Activated naive CD4-positive, alpha-beta T cell treated with anti-CD3 and anti-CD28 coated beads, Interleukin-2, amount 10 ng/mL, durations not matched to agents 7 days and 5 days (primary cell): ENCODE measurements at places on chromosomes 11 and 22.

DNA sequence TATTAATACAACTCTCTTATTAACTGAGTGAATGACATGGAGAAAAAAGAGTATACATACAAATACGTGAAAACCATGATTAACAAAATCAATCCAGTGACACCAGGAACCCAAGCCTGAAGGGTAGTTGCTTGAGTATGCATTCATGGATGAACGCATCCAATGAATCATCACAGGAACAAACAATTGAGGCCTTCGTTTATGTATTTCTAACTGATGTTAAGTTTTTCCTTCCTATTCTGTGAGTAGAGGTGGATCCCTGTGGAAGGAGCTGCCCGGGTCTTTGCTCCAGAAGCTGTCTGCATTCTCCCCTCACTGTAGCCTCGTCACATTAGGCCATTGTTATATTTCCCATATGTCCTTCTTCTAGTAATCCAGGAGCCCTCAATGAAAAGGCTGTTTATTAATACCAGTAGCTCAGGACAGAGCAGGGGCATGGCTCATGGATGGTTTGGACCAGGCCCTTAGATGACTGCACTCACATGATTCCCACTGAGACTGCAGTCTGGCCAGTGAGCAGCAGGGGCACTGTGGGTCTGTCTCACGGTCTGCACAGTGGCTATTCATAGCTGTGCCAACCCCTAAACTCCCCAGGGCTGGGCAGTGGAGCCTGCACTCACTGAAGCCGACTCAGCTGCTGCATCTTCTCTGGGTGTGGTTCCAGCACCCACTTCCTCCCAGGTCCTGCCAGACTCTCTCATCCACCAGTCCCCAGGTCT lies 128.1 kb upstream of the TOP3B start:
- peaks cover 12% of the 10 kb centered on the region for H3K27me3 ChIP-seq
- H3K36me3 ChIP-seq = no peaks in the 10 kb centered on the region
- H3K4me1 ChIP-seq = peaks cover 12% of the 10 kb centered on the region
- peak overlapping the region; percentile 29 for H3K27ac ChIP-seq
- no peak overlapping the region for H3K4me3 ChIP-seq

- H3K27ac ChIP-seq = no peak overlapping the region
- DNase-seq = peak; percentile 18
- no peak overlapping the region for H3K4me3 ChIP-seq
- H3K4me1 ChIP-seq = no peaks in the 10 kb centered on the region
- peaks cover 7% of the 10 kb centered on the region for H3K27me3 ChIP-seq
Observed at GRCh38 chr11:77201991-77202841, 74.2 kb downstream of the MYO7A start.

DNA sequence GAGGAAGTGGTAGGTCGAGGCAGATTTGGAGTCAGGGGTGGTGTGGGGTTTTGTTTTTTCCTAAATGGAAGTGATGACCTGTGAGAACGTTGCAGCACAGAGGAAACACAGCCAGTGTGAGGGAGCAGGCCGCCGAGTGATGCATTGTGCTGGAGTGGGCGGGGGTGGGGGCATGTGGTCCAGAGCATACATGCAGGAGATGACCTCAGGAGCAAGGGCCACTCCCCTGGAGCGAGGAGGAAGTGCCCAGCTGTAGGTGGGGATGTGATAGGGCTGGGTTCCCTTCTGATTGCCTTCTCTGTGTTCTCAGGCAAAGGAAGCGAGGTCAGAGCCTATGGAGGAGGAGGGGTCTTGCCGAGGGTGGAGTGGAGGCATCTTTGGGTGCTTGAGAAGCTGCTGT lies 81.4 kb downstream of the PPP6R3 start:
- no peaks in the 10 kb centered on the region for H3K27me3 ChIP-seq
- no peak overlapping the region for H3K4me3 ChIP-seq
- H3K36me3 ChIP-seq = peaks cover 77% of the 10 kb centered on the region
- H3K27ac ChIP-seq = no peak overlapping the region

DNA sequence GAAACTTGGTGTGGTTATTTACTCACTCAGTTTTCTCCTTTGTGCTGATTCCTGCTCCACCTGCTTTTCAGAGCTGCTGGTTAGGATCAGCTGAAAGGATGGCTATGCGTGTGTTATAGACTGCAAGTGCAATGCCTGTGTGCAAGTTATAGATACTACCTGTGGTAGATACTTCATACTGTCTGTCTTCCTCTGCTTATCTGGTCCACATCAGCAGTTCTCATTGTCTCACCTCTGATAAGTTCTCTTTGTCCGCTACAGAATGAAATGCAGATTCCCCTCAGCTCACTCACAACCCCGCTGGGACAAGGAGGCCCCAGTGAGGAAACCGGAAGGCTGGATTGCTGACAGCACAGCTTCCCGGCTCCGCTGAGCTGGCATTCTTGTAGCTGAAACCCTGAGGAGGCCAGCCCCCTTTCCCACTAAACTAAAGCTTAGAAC lies 37.5 kb upstream of the LYVE1 start:
- no peak overlapping the region for H3K4me3 ChIP-seq
- H3K27me3 ChIP-seq = peaks cover 20% of the 10 kb centered on the region
- DNase-seq = no peak
- no peak overlapping the region for H3K27ac ChIP-seq
- no peaks in the 10 kb centered on the region for H3K36me3 ChIP-seq

GRCh38 chr11:71459767-71460320 lies 6.8 kb downstream of the NADSYN1 start:
- peaks cover 22% of the 10 kb centered on the region for H3K4me1 ChIP-seq
- peak overlapping the region; percentile 33 for H3K27ac ChIP-seq
- H3K4me3 ChIP-seq = no peak overlapping the region

DNA sequence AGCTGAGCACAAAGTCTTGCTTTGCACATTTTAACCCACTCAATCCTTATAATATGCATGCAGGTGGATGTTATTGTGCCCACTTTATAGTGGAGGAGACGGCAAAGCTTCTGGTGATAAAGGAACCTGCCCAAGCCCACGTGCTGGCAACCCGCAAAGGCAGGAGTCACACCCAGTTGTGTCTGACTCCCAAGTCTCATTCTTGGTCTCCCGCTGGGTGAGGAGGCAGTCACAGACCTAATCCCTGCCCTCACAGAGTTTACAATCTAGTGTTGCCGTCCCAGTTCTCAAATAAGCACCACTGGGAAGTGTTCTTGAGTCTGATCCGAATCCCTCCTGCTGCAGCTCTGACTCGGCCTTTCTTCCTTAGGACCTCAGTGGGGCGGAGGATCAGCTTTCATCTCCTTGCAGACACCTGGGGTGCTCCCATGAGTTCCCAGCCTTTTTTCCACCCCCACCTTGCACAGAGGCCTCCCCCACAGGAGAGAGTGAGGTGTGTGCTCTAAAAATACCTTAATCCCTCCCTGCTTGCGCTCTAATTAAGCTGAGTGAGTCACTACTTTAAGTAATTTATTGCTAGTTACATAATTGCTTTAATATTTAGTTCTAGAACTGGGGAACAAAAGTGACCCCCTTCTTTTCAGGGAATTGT lies 15.1 kb downstream of the PDE2A start:
- no peak for DNase-seq
- H3K27ac ChIP-seq = no peak overlapping the region
- H3K27me3 ChIP-seq = peaks cover 36% of the 10 kb centered on the region
- no peaks in the 10 kb centered on the region for H3K4me1 ChIP-seq
- H3K36me3 ChIP-seq = no peaks in the 10 kb centered on the region
